Posterior vena cava (tissue), 2 donors: ENCODE measurements at places on chromosomes 3 and 15.

- DNase-seq = no peak
Measured at GRCh38 chr3:49236226-49236625, 40.8 kb downstream of the C3orf62 start.

DNA sequence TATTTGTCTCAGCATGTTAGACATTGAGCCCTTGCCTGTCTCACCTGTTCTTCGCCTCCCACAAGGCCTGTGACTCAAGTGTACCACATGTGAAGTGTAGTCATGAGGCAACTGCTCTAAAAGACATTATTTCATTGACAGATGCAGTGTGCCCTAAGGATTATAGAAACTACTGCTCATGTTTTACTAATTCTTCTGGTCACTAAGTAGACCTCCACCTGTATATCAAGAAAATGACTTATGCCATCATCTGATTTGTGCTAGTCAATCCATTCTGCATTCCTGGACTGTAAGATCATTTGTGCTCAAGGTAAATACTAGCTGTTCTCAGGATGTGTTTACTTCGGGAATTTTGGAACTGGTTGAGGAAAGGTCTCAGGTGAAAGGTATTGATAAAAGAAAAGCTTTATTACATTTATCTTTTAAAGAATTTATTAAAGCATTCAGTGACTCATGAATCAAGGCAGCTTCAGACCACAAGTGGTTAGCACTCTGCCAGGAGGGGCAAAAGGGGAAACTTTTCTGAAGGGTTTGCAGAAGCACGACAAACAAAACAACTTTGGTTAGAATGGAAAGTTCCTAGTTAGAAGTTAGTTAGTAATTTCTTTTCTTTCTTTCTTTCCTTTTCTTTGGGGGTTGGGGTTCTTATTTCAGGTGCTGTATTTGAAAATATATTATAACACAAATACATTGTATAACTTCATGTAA, 465.3 kb upstream of the CBLB start:
- DNase-seq = no peak

DNA sequence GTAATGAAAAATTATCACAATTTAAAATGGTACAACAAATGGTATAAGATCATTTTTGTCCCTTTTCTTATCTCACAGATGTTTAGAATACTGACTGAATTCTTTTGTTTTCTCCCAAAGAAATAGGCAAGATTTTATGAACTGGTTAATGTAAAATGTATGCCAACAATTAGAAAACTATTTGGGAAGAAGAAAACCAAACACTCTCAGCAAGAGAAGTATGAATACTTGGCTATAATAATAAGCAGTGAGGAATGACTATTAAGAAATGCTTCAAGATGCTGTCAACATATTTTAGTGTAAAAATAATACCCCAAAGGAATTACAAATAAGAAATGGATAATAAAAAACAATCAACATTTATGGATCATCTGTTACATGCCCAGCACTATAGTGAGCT, 18.5 kb downstream of the SHQ1 start:
- no peak for DNase-seq

DNA sequence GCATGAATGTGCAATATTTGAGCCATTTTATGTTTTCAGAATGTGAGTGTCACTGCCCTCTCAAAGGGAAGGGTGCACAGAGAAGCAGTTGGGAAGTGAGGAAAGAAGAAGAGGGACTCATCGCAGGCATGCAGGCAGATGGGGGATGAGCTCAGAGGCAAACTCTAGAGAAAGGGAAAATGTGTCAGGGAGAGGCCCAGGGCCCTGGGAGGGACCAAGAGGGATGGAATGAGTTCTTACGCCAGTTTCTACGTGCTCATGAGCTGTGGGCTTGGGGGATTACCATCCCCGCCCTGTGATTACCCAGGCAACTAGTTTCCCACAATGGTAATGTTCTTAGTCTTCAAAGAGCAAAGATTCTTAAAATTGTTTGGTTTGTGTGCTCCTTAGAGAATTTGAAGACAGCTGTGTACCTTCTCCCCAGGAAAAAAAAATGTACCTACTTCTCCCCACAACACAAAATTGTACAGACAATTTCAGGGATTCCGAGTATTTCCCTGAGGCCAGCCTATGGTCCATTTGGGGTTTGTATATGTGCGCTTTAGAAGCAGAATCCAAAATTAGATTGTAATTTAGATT, 17.8 kb downstream of the GCSAM start:
- no peak for DNase-seq

- no peak for DNase-seq
Measured at GRCh38 chr15:66070220-66070934, 183.2 kb downstream of the MEGF11 start.

DNA sequence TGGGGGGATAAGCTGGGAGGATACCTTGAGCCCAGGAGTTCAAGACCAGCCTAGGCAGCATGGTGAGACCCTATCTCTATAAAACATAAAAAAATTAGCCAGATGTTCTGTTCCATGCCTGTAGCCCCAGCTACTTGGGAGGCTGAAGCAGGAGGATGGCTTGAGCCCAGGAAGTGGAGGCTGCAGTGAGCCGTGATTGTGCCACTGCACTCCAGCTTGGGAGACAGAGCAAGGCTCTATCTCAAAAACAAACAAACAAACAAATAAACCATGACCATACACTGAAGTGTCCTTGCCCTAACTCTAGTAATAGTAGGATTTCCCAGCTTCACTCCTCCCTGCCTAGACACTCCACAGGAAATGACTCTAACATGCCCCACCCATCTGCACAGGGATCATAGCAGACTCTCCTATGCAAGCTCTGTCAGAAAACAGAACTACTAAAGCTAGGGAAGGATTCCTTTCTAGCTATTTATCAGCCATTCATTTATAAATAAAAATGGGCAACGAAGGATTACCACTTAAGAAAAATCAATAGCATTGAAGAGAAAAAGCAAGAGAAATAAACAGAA, 4.6 kb downstream of the ERICH6 start:
- DNase-seq = no peak
